C1 segment of cervical spinal cord (tissue), 14 donors: ENCODE measurements at places on chromosomes 3 and 15.

DNA sequence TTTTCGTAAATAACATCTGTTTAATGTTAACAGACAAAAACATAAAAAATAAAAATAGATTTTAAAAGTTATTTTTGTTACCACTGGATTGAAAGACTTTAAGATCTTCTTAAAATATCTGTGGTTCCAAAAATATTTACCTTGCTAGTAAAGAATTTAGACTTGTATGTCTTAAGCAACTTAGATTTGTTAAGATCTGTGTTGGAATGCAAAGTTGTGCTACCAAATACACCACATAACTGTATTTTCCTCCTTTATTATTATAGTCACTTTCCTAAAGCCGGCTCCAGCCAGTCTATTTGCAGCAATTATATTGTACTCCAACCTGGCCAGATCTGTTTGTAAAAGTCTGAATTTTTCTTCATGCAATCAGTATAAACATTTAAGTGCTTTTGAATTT is 63.7 kb downstream of the SPRED1 start:
- DNase-seq: no peak

GRCh38 chr15:33099739-33100138 is 94.8 kb downstream of the FMN1 start:
- no peak for DNase-seq

DNA sequence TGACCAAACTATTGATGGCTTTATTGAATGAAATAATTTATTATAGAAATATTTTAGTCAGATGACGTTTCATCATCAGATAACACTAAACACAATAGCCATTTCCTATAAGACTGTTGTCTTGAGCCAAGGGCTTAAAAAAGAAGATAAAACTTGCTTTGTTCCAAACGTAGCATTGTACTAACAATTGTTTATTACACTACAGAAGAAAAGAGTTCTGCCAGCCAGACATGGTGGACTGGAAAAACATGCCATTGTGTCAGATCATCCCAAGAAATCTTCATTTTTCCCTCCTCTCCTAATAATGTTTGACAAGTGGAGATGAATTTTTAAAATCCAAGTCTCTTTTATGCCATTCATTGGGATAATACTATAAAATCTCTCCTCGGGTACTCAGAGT is 203.3 kb downstream of the CDIN1 start:
- no peak for DNase-seq

DNA sequence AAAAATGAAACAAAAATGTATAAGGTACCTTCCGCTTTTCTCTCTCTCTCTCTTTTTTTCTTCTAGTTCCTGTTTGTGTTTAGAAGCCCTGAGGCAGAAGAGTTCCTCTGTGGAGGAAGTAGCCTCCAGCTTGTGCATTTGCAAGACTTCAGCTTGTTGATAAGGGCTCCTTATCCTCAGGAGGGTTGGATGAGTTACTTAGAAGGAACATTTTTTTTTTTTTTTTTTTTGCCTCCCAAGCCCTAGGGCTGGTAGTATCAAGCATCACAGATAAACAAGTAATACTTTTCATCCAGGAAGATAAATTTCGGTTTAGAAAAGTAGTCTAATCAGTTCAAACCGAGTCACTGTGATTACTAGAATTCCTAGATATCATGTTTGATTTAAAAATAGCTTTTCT is 91.0 kb upstream of the CBLB start:
- DNase-seq: no peak

- peak; percentile 65 for DNase-seq
Observed at GRCh38 chr15:73051391-73051806, 864 bp upstream of the NEO1 start.

DNA sequence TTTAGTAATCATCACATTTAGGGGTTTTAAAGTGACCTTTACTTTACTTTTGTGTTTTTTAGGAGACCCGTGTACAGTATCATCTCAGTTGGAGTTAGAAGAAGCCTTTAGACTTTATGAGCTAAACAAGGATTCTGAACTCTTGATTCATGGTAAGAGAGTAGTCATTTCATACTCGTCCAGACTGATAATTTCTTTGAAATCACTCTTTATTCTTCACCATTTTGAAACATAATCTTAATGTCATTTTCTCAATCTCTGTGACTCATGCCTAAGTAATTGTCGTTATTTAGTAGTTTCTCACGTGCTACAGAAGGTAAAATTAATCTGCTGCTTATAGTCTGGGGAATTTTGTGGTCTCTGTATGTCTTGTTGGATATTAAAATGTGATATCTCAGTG is 37.7 kb downstream of the PRKCI start:
- no peak for DNase-seq

DNA sequence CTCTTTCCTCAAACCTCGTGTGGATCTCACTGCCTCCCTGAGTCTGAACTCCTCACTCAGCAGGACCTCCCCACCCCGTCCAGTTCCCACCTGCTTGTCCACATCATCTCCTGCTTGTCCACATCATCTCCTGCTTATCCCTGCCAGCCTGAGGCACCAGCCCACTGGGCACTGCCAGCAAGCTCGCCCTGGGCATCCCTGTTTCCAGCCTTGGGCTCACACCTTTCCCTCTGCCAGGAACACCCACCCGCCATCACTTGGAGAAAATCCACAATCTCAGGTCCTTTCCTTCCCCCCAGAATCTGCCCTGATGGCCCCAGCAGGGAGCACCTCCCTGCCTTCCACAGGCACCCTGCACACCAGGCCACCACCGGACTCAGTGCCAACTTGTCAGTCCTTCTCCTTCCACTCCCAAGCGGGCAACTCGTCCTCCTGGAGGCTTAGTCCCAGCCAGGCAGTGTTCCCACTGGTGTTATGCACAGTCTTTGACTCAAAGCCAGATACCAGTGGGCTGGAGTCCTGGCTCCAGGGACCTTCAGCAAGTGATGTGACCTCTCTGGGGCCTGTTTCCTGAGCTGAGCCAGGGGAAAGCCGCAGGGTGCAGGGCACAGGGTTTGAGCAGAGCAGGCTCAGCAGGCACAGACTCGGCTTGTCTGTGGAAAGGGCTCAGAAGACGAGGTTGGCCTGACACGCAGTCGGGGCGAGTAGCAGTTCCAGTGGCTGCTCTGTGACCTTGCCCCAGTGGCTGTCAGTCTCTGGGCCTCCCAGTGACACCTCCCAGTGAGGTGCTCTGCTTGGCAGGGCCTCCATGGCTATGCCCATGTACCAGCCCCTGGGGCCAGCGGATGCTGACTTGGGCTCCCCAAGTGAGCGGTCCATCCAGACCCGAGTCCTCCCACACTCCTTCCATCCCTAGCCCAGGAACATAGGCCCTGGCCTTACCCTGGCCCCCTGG is 9.5 kb upstream of the MESP2 start:
- DNase-seq: no peak

DNA sequence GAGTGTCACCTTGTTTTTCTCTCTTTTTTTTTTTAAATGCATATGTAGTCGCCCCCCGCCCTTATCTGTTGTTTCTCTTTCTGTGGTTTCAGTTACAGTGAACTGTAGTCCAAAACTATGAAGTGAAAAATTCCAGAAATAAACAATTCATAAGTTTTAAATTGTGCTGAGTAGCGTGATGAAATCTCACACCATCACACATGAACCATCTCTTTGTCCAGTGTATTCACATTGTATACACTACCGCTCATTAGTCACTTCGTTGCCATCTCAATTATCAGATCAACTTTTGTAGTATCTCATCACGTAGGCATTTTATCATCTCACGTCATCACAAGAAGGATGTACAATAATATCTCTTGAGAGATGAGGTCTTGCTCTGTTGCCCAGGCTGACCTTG is 62.5 kb upstream of the MLF1 start:
- DNase-seq: no peak

- no peak for DNase-seq
Observed at GRCh38 chr15:51299187-51300015, 39.0 kb downstream of the CYP19A1 start.

DNA sequence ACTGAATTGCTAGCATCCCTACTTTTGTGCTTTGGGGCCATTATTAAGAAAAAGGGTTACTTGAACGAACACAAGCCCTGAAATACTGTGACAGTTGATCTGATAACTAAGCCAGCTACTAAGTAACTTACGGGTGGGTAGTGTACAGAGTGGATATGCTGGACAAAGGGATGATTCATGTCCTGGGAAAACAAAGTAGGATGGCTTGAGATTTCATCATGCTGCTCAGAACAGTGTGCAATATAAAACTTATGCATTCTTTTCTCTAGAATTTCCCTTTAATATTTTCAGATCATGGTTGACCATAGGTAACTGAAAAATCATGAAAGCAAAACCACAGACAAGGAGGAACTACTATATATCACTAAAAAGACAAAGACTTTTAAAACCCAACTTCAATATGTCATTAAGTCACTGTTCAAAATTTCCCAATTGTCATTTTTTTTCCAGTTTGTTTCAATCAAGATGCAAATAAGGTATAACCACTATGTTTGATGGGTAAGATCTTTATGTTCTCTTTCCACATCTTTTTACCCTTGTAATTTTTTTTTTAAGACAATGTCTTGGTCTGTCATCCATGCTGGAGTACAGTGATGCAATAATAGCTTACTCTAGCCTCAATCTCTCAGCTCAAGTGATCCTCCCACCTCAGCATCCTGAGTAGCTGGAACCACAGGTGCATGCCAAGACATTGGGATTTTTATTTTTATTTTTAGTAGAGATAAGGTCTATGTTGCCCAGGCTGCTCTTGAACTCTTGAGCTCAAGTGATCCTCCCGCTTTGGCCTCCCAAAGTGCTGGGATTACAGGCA is 67.7 kb downstream of the IFT80 start:
- no peak for DNase-seq
